Islet precursor cell (in vitro differentiated cells): ENCODE measurements at places on chromosomes 4 and X.
A peak's percentile ranks its signal among the peaks of the same experiment; 100 is the strongest.

DNA sequence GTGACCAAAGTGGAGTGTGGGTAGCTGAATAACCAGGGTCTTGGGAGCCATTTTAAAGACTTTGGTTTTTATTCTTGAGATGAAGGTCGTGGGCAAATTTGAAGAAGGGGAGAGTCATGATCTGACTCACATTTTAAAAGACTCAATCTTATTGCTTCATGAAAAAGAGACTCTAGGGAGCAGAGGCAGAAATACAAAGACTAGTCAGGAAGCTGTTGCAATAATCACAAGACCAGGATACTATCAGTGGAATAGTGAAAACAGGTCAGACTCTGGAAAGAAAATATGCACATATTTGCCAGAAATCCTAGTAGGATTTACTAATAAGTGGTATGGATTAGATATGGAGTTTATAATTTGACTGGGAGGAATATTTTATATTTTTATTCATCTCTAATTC, 448.4 kb downstream of the RAPGEF2 start:
- DNase-seq: no peak

DNA sequence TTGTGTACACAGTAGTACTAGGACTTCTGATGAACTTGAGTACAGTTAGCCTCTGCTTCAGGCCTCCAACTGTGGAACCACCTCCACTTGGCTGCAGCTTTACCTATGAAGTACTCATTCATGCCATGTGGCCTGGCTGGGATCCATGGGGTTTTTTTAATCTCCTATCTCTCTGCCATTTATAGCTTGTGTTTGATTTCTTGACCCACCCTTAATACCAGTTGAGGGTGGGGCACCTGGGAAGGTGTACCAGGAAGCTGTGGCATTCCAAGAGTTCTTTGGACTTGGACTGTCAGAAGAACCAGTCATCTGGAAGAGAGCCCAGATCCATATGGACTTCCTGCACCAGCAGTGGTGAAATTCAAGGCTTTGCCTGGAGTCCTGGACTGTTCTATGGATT, 230.1 kb downstream of the SHROOM3 start:
- DNase-seq: no peak

- DNase-seq: no peak
Observed at GRCh38 chr4:115121351-115122043, 8.1 kb upstream of the NDST4 start.

GRCh38 chr4:139050446-139050845, 34.9 kb downstream of the NOCT start:
- no peak for DNase-seq

DNA sequence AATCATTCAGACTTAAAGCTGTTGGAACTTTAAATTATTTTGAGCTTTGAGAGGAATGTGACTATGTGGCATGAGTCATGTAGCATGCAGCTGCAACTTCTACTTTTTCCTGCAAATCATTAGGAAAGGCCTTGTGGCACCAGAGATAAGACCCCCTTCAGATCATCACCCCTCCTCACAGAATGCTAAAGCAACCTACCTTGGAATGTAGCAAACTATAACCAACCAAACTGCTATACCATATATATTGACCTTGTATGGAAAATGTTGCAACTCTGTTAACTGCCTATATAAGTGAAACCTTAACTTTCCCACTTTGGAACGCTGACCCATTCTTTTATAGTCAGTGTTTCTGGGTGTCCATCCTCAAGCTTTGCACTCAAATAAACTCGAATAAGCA, 32.0 kb downstream of the ATXN3L start:
- no peak for DNase-seq

GRCh38 chr4:168868044-168868781, 141.8 kb downstream of the CBR4 start:
- no peak for DNase-seq

GRCh38 chr4:71009890-71010588, 16.6 kb downstream of the DCK start:
- no peak for DNase-seq

- no peak for DNase-seq
Observed at GRCh38 chrX:150573106-150573505, 4.7 kb downstream of the MTM1 start.

DNA sequence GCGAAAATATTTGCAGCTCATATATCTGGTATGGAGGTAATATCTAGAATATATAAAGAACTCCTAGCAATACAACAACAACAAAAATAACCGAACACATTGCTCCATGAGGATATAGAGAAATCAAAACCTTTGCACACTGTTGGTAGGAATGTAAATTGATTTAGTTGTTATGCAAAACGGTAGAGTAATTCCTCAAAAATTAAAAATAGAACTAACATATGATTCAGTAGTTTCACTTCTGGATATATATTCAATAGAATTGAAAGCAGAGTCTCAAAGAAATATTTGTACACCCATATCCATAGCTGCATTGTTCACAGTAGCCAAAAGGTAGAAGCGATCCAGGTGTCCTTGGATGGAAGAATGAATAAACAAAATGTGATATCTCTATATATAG, 203.0 kb upstream of the CNKSR2 start:
- no peak for DNase-seq

DNA sequence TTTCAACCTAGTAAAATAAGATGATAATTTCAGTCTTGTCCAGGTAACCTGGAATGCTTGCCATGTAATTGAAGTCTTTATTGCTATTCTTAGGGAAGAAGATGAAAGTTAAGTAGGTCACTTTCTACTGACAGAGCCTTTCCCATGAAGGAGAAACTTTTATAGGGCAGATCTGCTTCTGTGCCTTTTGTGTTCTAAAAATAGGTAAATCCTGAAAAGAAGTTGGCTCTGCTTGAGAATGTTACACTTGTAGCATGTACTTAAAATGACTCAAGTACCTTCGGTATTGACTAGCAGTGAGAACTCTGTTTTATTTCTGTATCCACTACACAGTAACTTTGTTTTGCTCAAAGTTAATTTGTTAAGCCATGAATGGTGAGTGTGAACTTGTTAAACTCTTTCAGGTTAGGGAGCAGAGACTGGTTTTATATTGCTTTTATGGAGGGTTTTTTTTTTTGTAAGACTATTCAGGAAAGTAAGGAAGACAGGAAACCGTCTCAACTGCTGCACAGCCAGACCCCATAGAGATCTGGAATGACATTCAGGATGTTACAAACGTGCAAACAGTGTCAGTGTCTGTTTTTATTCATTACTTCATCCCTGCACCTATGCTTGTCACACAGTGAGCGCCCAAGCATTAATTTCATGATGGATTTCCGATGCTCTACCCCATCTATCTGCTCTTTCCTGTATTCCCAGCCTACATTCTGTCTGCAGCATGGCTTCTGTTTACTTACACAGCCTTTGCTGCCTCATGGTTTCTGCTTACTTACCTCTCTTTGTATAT, 53.0 kb downstream of the SEPTIN11 start:
- DNase-seq: no peak

GRCh38 chr4:113078066-113078465, 28.6 kb downstream of the ANK2 start:
- DNase-seq: no peak

- no peak for DNase-seq
Observed at GRCh38 chr4:663046-663437, 11.0 kb downstream of the ATP5ME start.

- no peak for DNase-seq
Observed at GRCh38 chr4:149790172-149790907, 25.3 kb downstream of the IQCM start.

DNA sequence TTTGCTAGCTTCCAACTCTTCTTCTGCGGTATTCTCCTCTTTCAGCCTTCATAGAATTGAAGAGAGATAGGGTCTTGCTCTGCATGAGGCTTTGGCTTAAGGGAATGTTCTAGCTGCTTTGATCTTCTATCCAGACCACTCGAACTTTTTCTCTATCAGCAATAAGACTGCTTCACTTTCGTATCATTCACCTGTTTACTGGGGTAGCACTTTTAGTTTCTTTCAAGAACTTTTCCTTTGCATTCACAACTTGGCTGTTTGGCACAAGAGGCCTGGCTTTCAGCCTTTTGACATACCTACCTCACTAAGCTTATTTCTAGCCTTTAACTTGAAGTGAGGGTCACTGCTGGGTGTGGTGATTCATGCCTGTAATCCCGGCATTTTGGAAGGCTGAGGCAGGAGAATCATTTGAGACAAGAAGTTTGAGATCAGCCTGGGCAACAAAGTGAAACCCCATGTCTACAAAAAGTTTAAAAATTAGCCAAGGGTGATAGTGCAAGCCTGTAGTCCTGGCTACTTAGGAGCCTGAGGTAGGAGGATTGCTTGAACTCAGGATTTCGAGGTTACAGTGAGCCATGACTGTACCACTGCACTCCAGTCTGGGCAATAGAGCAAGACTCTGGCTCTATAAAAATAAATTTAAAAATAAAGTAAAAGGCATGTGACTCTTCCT, 47.1 kb upstream of the HPGDS start:
- DNase-seq: no peak

DNA sequence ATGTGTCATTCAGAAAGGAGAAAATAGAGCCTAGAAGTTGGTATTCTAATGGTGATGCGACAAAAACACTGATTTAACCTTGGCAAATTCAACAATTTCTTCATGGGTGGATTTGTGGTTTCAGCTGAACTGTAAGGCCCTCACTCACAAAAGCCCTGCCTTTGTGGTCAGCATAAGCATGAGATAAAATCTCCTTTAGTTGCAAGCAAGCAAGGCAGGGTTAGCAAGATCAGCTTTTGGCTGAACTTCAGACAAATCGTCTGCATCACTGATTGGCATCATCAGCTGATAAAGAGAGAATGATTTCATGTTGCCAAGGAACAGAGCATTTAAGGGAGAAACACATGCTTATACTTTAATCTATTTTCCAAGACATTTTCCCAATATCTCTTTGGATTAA, 2582.2 kb downstream of the PCDH7 start:
- DNase-seq: peak; percentile 70

DNA sequence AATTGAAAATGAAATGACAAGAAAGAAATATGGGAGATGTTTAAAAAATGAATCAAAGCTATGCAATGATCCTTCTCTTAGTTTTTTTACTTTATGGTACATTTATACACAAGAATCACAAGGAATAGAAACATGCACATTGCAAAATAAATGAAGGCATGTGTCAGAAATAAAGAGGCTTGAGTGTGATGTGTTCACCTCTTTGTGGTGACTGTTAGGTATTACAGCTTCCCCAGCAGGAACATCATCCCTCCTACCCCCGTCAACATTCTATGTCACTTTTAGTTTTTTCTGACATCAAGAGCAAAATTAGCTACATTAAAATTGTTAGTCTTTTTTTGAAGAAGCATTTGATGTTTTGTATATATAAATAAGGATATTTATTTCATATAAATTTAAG, 214.8 kb downstream of the SLC4A4 start:
- DNase-seq: no peak

DNA sequence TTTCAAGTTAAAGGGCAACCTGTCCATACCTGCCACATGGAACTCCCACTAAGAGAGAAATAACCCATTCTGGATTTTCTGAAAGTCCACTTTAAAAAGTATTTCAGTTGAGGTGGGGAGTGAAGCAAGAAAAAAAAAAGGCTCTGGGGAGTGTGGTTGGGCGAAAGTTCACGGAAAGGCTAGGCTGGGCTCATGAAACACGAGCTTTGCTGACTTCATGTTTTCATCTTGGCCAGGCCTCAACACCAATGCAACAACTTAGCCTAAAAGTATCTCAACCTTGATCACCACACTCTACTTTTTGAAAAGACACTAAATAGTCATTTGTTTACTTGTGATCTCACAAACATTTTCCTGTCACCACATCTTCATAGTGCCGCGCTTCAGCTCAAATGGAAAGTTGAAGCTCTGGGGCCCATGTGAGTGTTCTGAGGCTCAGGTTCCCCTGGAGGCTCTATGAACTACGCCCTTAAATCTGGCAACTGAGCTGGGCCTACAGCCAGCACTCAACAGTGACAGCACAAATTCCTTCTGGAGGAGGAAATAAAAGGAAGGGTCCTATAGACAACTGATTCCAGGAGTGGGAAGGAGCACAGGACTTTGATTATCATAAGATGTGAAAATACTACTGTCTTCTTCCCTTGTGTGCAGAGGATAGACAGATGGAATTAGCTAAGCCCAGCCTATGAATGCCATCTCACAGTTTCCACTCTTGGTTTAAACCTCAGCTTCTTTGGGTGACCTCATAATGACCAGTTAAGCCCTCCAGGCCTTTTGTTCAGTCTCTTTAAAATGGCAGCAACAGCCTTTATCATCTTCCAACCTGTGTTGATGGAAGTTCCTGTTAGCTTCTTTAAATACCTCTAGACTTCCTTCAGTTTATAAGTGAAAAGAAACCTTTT, 5.1 kb downstream of the CD40LG start:
- no peak for DNase-seq

GRCh38 chr4:101142259-101142658, 205.1 kb downstream of the PPP3CA start:
- DNase-seq: no peak

- DNase-seq: peak; percentile 71
Observed at GRCh38 chr4:5660185-5660584, 48.2 kb downstream of the EVC2 start.

DNA sequence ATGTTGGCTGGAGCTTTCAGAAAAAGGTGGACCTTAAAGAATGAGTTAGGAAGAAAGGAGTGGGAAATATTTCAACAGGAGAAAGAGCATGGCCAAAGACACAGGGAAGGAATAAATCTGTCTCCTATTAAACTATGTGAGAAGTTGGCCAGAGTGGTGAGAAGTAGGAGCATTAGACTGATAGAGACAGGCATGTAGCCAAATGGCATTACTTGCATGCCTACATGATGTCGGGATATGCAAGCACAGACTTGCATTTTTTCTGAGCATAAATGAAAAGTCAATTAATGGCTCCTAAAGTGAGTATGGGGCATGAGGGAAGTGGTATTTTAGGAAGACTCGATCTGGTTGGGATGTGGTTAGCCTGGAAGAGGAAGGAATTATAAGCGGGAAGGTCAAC, 279.6 kb upstream of the PITX2 start:
- no peak for DNase-seq
